ENCODE measurements at places on chromosomes 11 and 22.

DNA sequence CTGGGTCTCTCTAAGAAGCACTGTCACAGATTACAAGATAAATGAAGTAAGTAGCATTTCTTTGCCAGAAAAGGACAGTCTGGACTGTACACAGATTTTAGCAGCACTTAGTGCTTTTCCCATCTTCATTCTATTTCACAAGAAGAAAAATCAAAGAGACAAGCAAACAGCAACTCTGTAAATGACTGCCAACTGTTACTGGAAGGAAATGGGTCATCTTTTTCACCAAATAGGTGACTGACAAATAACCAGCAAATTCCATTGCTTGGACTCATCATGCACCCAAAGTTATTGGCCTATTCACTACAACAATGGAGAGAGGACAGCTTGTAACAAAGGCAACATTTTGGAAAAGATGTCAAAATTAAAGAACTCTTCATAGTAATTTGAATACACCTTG, 28.9 kb upstream of the CARD18 start:
- no peak for DNase-seq

DNA sequence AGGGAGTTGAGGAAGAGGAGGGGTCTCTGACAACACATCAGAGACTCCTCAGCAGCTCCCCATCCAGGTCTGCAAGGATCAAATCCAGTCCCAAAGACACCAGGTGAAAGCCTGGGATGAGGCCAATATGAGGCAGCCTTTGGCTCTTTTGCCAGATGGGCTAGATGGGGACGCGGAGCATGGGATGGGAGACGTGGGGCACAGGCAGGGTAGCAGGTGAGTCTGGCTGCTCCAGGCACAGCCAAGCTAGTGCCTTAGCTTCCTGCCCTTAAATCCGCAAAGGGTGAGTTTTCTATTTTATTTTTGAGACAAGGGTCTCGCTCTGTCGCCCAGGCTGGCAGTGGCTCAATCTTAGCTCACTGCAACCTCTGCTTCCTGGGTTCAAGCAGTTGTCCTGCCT, 19.6 kb upstream of the DRICH1 start:
- DNase-seq = no peak

DNA sequence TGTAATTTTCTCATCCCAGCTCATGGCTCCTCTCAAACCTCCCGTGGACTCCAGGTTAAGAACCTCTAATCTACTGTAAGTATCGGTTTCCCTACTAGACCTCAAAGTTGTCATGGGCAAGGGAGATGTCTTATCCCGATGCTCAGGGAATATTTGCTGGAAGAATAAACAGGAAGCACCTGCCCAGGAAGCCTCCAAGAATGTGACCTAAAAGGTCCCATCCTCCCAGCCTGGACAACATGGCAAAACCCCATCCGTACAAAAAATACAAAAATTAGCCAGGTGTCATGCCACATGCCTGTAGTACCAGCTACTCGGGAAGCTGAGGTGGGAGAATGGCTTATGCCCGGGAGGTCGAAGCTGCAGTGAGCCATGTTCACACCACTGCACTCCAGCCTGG, 62.4 kb downstream of the APOL1 start:
- DNase-seq = no peak

GRCh38 chr11:98289617-98290263, 731.0 kb upstream of the CNTN5 start:
- DNase-seq = no peak

DNA sequence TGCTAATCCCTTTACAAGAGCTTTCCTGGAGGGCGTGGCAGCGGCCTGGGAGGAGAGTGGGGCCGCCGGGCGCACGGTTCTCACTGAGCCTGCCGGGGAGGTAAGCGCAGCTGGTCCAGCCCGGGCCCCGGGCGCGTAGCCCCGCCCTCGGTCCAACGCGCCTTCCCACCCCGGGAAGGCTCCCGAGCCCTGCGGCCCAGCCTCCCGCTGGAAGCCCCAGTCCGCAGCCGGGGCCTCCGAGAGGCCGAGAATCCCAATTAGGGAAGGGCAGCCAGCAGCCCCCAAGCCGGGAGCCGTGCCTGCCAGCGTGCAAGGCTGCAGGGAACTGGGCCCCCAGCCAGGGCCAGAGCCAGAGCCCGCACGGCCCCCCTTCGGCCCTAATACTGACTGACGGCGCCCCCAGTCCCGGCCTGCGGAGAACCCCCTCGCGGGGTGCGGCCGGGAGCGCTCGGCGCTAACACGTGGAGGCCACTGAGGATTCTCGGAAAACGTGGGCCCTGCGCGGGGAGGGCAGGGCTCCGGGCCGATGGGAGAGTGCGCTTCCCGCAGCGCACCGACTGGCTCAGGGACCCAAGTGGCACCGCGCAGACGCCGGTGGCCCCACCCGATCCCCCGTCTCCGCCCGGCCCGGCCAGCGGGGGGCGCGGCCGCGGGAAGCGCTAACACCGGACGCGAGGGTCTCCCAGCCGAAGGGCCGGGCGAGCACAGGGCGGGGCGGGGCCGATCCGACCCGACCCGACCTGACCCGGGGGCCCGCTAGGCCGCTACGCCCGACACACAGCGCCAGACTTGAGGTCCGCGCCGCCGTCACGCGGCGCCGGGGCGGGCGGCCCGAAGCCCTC, 5.7 kb downstream of the ZFTA start:
- DNase-seq = no peak

DNA sequence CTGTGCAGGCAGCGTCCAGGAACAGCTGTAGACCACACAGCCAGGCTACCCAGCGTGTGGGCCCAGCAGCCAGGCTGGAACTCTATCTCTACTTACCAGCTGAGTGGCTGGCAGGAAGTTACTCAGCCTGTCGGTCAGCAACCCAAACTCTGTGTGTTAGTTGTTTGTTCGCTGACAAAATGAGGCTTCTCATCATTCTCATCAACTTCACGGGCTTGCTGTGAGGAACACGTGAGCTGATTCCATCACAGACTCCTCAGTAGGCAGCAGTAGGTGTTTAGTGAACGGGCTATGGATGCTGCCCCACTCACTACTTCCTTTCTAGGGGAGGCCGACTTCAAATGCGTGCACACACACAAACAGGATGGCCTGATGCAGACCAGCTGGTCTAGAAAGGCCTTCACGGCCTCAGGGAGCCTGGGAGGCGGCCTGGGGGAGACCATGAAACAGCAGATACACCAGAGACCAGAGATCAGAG, 830 bp upstream of the SPDYC start:
- no peak for DNase-seq

GRCh38 chr11:19891022-19891421, 178.4 kb downstream of the NAV2 start:
- DNase-seq = no peak

GRCh38 chr11:14073849-14074476, 111.4 kb downstream of the SPON1 start:
- DNase-seq = no peak

DNA sequence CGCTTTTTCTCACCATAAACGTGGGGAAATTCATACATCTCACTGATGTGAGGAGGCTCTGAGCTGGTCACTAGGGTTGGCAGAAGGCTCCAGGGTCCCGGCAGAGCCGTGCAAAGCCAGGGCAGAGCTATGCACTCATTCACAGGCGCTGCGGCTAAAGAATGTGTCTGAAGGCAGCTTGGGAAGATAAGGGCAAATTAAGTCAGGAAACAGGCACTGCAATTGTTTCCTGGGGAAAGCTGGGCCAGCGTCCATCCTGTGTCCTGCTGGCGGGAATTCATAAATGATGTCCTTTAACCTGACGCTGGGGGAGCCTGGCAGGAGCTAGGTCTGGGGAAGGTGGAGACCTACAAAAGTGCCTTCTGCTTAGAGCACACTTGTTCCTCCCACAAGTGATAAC, 27.6 kb downstream of the PKNOX2 start:
- no peak for DNase-seq

DNA sequence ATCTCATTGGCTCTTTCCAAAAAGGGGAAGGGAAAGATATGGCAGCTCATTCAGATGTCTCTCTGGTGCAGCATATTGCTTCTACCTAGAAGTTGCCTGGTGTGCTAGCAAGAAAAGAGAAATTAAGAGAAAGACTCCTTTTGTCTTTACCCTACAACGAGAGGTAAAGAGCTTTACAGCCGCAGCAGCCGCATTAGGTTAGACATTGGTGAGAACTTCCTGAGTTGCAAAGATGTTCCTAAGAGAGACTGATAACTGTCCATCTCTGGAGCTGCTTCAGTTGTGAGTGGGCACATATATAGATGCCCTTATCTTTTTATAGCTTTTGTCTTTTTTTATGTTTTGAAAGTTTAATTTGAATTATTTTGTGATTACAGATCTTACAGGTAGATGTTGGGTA, 80.8 kb upstream of the NNMT start:
- no peak for DNase-seq

DNA sequence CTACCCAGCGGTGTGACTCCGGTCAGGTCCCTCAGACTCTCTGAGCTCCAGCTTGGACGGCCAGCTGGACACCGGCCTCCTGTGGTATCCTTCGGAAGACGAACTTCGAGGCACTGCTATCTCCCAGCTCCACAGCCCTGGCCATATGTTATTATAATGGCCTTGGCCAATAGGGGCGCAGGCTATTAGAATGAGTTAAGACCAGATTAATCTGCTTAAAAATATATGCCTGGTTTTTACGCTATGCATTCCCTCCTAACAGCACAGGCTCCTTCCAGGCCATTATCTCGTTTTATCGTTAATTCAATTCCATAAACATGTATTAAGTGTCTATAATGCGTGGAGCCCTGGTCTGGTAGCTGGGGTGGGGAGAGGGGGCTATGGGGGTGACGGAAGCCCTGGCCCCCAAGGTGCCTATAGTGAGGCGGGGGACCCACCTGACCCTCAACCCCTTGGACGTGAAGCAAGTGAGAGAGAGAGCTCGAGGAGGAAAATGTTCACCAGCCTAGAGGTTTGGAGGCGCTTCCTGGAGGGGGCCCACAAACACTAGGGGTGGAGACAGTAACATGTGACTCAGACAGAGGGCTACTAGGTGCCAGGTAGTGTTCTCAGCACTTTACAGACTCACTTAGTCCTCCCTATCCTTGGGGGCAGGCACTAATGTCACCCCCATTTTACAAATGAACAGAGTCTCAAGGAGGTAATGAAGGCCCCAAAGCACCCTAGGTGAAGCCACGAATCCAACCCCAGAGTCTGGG, 37.5 kb upstream of the TCF20 start:
- no peak for DNase-seq

- no peak for DNase-seq
These were observed 1012.1 kb downstream of the OPCML start for GRCh38 chr11:132520199-132520598.

- no peak for DNase-seq
These were observed 94.9 kb downstream of the MORC2 start for GRCh38 chr22:30873661-30874060.

DNA sequence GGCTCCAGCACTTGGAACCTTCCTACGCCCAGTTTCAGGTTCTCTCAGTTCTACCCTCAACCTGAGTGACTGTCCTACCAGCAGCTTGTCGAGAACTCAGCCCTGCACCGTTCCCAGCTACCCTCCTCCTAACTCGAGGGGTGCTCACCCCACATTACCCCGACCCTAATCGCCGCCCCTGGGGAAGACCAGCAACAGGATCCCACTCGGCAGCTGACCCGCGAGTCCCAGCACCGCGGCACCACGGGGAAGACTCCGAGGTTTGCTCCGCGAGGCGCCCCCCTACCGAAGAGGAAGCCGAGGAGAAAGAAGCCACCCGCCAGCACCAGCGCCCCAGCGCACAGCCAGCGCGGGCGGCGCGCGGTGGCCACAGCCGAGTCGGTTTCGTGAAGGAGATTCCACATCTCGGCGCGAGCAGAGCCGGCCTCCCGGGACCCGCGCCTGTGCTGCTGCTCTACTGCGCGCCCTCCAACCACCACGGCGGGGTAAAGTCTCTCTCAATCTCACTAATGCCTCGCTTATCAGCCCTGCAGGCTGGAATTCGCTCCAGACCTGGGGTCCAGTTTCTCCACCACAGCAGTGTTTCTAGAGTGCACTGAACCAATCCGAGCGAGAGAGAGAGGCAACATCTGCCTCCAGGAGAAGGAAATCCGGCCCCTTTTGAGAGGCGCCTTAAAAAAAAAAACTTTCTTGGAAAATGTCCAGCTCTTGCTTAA, at the start of gene FOLH1:
TSS of gene FOLH1 (minus strand) at position 597 of the 716 bp plus-strand sequence. CDS start at position 404, 193 bp downstream.
- no peak for DNase-seq

DNA sequence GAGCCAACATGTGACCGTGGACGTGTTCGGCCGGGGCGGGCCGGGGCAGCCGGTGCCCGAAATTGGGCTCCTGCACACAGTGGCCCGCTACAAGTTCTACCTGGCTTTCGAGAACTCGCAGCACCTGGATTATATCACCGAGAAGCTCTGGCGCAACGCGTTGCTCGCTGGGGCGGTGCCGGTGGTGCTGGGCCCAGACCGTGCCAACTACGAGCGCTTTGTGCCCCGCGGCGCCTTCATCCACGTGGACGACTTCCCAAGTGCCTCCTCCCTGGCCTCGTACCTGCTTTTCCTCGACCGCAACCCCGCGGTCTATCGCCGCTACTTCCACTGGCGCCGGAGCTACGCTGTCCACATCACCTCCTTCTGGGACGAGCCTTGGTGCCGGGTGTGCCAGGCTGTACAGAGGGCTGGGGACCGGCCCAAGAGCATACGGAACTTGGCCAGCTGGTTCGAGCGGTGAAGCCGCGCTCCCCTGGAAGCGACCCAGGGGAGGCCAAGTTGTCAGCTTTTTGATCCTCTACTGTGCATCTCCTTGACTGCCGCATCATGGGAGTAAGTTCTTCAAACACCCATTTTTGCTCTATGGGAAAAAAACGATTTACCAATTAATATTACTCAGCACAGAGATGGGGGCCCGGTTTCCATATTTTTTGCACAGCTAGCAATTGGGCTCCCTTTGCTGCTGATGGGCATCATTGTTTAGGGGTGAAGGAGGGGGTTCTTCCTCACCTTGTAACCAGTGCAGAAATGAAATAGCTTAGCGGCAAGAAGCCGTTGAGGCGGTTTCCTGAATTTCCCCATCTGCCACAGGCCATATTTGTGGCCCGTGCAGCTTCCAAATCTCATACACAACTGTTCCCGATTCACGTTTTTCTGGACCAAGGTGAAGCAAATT, 1.8 kb downstream of the FUT4 start:
- no peak for DNase-seq

DNA sequence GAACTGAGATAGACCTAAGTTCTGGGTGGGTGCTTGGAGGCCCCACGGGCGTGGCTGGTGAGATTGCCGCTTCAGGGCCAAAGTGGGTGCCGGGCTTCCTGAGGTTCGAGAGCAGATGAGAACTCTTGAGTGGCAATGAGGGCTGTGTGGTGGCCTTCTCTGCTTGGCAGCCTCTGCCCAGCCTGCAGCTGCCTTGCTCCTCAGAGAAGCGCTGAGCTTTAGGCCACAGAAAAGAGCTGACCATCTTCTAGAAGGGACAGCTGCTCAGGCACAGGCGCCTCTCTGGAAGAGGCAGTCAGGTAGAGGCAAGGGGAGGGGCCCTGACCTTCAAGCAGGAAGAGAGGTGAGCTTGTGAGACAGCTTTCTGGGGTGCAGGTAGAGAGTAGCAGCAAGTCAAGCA, 72.8 kb downstream of the MED15 start:
- DNase-seq = no peak

- DNase-seq = no peak
These were observed 86.0 kb downstream of the CCDC81 start for GRCh38 chr11:86460461-86461385.

- DNase-seq = no peak
These were observed 60.8 kb upstream of the ADSL start for GRCh38 chr22:40285513-40285912.

- DNase-seq = no peak
These were observed 866 bp upstream of the RRM1 start for GRCh38 chr11:4093519-4094347.

GRCh38 chr22:28582806-28583205, 96.8 kb downstream of the TTC28 start:
- no peak for DNase-seq
